ENCODE measurements at places on chromosomes 5 and 9.

DNA sequence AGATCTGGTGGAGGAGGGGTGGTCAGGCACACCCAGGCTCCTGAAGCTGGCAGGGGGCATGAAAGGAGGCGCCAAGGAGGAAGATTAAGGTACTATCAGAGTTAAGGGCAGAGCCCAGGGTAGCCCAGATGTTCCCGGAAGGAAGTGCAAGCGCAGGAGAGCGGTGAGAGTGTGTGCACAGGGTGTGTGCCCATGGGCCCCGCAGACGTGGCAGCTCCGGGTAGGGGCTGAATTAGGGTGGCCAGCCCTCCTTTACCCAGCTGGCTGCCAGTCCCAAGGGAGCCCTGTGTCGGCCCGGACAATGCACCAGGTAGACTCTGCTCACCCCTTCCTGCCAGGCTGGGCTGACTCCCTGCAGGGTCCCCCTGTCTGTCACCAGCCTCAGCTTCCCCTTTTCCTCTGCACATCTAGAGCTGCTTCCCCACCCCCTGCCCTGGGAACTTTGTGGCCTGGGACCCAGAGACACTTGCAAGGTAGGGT is at the start of gene SMIM33:
Gene SMIM33 (plus strand): TSS at position 184 of the 480 bp plus-strand sequence. CDS start 118 bp downstream, at position 302.
- DNase-seq: peak; percentile 55

- no peak for DNase-seq
Measured at GRCh38 chr5:77095189-77095588, 8.1 kb upstream of the ZBED3 start.

DNA sequence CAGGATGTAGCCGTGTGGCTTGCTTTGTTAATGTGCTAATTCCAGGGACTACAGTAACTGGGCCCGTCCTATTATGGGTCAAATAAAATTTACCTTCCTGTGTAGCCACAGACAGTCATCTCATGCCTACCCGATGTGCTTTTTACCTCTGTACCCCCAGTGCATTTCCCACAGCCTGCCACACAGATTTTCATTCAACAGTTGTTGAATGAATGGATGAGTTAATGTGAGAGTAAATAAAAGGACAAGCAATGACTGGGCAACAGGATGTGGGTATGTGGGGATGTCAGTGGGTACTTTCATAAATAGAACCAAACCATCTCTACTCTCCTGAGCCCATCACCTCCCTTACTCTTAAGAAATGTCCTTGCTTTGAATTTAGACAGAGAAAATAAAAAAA is 441.2 kb upstream of the ZNF462 start:
- DNase-seq: no peak

GRCh38 chr5:78538240-78538850 is 110.2 kb downstream of the LHFPL2 start:
- DNase-seq: no peak

GRCh38 chr9:132732326-132733259 is 62.3 kb downstream of the GTF3C4 start:
- DNase-seq: no peak

GRCh38 chr5:132751444-132751843 is 4.2 kb downstream of the CCNI2 start:
- DNase-seq: peak; percentile 14

DNA sequence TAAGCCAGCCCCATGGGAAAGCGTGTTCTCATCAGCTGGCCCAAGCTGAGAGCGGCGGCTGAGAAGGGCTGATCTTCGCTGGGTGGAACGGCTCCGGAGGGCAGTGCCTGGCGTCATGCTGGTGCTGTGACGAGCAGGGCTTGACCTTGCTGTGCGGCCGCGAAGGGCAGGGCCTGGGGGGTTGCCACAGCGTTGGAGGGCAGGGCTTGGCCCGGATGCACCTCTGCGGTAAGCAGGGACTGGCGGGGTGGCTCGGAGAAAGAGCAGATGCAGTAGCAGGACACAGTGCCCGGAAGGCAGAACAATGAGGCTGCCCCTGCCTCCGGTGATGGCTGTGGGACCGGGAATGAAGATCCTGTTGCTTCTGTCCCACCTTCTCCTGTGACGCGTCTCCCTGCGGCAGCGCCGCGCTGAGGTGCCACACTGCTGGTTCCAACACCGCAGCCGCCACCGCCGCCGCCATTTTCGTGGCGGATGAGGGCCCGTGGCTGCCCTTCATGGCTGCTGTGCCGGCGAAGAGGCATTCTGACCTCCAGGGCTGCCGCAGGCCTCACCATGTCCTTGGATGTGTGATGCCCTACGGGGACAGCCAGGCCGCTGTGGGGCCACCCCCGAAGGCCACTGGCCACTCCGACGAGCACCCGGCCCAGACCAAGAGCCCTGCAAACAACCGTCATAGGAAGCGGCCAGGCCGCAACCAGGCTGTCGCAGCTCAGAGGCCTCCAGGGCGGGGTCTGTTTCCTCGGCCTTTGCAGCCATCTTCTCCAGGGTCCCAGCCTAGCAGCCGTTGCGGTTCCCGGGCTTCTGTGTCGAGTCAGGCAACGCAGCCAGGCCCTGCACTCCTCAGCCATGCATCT is 890.5 kb upstream of the CTNND2 start:
- no peak for DNase-seq

GRCh38 chr5:15946026-15946425 is 233.6 kb downstream of the MARCHF11 start:
- DNase-seq: no peak

DNA sequence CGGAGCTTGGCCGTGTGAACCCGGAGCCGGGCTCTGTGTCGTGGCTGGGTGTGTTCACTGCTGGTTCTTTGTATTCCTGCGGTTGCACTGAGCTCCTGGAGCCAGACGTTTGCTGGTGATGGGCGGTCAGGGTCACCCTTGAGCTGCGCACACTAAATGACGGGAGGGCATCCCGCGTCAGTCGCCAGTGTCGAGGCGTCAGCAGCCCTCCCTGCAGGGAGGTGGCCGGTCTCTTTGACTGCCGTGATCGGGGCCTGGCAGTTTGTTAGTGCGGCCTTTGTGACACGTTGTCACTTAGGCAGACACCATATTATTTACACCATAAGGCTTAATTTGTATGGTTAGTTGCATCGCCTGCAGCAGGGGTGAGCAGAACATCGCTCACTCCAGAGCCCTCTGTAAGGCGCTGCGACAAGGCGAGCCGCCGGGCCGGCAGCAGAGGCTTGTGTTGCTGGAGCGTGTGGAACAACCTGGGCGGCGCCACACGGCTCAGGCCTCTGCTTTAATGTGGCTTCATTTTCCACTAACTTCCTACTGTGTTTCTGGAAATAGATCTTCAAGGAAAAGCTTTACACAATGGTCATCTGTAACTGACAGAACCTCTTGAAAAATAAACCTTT is 8.3 kb downstream of the NDUFS6 start:
- DNase-seq: no peak

DNA sequence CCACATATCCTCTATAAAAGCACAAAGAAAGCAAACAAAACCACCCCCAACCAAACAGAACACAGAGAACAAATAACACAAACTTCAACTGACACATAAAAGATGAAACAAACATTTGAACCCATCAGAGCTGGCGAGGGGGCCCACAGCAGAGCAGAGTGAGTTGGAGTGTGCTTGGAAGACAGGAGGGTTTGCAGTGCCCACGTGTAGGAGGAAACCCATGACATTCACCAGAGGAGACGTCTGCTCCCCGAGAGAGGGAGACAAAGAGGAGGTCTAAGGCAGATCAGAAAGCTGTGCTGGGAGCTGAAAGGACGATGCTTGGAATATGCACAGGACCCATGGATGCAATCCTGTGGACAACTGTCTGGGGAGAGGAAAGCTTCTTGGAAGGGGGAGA is 27.0 kb downstream of the MRPL36 start:
- peak; percentile 9 for DNase-seq

- peak; percentile 66 for DNase-seq
Measured at GRCh38 chr5:112757468-112758208, 20.0 kb downstream of the APC start.

- DNase-seq: no peak
Measured at GRCh38 chr5:125607018-125607417, 816.2 kb upstream of the GRAMD2B start.

- no peak for DNase-seq
Measured at GRCh38 chr9:116300360-116300870, 146.8 kb downstream of the PAPPA start.

DNA sequence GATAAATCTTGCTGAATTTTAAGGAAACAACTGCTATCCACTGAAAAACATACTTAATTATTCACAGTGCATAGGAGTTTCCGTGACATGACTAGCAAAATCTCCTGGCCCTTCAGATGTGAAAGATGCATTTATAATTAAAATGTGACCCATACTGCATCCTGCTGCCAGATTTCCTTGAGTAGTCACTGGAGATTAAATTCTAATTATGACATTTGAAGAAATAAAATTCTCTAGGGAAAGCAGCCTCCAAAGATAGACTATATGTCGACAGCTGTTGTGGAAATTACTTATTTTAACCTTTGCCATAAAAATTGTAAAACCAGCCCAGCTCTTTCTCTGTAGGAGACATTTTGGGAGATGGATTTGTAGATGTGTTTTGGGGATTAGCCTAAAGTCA is 193.6 kb upstream of the SMC2 start:
- DNase-seq: no peak

DNA sequence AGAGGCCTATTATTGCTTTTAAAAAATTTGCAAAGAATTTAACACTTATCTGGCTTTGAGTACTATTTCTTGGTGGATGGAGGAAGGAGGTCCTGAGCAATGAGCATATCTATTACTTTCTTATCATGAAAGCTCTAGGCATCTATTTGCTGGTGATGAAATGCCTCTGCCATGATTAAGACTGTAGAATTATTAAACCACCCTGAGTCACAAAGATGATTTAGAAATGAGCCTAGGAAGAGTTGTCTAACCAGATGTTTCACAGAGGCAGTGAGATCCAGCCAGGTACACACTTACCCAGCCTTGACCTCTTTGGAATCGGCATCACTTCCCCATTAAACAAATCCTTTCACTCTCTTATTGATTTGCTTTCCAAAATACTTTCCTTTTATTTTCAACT is 304.4 kb upstream of the KIF2A start:
- no peak for DNase-seq

DNA sequence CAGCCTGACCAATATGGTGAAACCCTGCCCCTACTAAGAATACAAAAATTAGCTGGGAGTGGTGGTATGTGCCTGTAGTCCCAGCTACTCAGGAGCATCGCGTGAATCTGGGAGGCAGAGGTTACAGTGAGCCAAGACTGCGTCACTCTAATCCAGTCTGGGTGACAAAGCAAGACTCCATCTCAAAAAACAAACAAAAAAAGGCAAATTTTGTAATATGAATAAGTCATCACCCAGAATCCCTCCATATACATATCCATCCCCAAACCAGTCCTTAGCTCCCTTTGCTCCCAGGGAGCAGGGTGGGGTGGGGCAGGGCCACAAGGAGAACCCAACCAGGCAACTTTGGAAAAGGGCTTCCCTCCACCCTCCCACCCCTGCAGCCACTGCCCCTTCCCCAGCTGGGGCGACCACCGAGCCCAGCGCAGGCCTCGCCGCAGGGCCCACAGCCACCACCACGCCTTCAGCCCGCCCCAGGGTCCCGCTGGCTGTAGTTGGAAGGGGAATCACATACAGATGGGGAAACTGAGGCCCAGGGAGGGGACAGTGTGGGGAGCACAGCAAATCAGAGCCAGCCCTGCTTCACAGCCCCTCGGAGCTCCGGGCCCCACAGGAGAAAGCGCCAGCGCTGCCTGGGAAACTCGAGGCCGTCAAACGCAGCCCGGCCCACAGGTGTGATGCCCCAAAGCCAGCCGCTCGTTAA is 7.8 kb downstream of the NOTCH1 start:
- no peak for DNase-seq

- DNase-seq: no peak
Measured at GRCh38 chr5:178326374-178326715, 93.7 kb upstream of the PHYKPL start.

DNA sequence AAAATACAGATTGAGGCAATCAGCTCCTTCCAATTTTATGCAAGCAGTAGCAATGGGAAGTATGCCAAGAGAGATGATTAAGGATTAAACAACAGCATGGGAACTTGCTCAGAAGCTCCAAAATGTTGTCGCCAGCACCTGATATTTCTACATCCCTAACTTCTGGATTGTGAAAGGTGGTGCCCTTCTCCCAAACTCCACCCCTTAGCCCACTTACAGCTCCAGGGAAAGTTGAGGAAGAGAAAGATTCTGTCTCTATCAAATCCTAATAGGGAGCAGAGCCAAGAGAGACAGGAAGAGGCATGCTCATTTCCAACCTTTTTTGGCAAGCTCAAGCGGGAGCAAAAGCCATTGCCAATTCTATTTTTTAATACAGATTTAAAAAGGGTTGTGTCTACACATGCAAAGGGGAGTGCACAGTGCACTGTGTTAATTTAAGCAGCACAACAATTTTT is 92.4 kb upstream of the NR3C1 start:
- DNase-seq: no peak

DNA sequence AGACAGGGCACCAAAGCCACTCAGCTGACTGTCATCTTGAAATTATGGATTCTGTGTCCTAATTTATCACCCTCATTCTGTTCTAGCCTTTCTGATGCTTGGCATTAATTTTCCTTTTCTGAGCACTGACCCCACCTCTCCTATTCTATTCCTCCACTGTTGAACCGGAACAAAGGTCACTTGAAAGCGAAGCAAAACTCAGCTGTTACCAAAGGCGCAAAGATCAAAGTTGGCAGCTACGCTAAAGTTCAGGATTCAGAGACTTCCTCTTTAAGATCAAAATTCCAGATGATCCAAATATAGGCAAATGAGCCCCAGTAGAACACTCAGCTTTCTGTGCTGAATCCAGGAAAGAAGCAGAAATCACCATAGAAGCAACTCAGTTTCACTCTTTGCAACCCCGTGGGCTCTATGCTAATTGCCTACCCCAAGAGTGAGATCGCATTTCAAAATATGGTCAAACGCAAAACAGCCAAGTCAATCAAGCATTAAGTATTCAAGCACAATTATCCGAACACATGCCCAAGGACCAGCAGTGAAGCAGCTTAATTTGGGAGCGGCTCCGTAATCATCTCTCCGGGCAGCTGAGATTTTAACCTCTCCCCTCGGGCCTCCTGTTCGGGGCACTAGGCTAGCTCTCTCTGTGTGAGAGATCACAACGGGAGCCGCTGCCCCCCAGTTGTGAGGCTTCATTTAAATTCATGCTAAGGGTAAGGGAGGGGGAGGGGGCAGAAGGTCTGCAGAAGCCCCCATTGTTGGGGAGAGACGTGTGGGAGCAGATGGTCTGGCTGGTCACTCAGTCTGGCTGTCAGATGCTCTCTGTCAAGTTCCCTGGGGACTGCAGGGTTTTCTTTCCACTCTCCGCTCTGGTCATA is 288.6 kb downstream of the ELAVL2 start:
- no peak for DNase-seq

DNA sequence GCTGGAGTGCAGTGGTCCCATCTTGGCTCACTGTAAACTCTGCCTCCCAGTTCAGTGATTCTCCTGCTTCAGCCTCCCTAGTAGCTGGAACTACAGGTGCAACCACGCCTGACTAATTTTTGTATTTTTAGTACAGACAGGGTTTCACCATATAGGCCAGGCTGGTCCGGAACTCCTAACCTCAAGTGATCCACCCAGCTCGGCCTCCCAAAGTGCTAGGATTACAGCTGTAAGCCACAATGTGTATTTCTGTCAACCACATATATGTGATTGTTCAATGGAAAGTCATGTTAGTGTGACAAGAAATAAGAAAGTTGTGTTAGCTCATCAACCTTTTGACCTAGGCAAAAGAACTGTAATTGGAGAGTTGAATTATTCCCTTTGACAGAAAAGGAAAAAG is 677.1 kb upstream of the CHD1 start:
- DNase-seq: no peak
